ENCODE measurements at places on chromosomes 16 and 17.

DNA sequence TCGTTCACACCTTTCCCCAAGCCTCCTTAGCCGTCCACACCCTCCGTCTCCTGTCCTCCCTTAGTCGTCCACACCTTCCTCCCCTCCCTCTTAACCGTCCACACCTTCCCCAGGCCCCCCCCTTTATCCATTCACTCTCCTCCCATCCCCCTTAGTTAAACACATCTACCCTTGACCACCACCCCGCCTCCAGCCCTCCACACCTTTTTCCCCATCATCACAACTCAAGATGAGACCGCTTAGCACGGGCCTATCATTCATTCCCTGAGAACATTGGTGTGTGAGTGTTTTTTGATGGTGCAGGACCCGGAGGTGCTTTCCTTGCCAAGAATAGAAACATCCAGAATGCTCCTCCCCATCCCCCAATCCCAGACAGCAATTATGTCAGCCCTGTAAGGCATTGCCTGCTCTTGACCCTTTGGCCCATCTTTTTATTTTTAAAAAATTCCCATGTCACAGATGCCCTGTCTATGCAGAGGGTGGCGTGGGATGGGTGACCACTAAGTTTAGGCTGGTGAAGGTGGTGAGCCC, 1.4 kb downstream of the TENT4B start:
- DNase-seq, result no peak

DNA sequence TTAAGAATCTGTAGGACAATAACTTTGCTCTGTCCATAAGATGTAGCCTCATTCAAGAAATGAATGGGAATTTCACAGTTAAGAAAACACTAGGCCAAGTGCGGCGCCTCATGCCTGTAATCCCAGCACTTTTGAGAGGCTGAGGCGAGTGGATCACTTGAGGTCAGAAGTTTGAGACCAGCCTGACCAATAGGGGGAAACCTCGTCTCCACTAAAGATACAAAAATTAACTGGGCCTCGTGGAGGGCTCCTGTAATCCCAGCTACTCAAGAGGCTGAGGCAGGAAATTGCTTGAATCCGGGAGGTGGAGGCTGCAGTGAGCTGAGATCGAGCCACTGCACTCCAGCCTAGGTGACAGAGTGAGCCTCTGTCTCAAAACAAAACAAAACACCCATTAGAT, 19.9 kb upstream of the RSL1D1 start:
- no peak for DNase-seq

- no peak for DNase-seq
These were observed 438.8 kb downstream of the PMP22 start for GRCh38 chr17:14826358-14826757.

DNA sequence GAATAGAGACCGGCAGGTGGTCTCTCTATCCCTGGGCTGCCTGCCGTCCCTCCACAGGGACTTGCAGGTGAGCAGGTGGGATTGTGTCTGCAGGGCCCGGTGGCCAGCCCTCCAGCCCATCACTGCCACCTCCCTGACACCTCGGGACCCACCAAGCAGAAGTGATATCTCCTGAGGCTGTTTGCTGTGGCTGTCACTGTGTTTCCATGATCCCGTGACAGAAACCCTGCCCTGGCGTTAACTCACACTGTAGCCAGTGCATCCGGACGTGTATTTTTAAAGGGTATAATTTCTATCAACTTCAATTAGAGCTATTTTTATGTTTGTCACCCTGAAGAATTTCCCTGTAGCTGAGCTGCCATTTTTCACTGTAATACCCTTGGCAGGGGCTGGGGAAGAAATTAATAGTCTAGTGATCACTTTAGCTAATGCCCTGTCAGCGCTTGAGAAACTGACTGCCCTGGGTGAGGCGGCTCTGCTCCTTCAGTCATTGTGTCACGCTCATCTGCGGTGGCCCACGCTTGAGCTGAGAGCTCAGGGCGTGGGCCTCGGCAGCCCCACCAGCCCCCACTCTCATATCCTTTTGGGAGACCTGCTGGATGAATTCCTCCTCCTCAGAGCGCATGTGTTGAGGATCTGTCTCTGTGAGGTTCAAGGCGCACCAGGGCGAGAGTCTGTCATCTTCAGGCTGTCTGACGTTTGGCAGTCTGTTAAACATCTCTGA, 229.9 kb upstream of the CIBAR2 start:
- no peak for DNase-seq

DNA sequence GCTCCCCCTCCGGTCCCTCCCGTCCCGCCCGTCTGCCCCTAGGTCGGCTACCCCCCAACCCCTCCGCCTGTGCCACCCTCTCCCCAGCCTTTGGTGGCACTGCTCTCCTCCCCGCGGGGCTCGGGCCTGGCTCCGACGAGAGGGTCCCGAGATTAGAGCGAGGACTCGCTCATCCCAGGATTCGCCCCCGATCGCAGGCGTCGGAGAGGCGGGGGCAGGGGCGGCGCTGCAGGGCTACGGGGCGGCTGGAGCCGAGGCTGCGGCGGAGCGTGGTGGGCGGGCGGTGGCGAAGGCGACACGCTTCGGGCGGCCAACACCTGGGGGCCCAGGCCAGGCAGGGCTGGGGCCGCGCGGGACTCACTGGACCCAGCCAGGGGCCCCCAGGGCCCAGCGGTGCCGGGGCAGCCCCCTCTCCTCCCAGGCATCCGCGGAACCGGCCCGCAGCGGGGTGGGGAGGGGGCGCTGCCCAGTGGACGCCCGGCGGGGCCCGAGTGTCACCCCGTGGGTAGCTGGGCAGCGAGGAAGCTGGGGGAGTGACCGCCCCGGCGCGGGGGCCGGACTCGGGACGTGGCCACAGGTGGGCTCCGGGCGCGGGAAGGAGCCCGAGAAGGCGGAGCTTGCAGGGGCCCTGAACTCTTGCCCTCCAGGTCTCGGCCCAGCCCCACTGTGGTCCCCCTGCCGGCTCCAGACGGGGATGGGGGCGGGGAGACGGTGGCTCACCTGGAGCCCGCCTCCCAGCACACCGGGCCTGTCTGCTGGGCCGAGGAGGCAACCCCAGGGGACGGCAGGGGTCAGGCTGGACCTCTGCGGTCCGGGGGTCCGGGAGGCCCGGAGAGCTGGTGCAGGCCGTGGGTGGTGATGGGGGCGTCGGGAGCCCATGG, 1.5 kb downstream of the MGAT5B start:
- DNase-seq, result no peak

DNA sequence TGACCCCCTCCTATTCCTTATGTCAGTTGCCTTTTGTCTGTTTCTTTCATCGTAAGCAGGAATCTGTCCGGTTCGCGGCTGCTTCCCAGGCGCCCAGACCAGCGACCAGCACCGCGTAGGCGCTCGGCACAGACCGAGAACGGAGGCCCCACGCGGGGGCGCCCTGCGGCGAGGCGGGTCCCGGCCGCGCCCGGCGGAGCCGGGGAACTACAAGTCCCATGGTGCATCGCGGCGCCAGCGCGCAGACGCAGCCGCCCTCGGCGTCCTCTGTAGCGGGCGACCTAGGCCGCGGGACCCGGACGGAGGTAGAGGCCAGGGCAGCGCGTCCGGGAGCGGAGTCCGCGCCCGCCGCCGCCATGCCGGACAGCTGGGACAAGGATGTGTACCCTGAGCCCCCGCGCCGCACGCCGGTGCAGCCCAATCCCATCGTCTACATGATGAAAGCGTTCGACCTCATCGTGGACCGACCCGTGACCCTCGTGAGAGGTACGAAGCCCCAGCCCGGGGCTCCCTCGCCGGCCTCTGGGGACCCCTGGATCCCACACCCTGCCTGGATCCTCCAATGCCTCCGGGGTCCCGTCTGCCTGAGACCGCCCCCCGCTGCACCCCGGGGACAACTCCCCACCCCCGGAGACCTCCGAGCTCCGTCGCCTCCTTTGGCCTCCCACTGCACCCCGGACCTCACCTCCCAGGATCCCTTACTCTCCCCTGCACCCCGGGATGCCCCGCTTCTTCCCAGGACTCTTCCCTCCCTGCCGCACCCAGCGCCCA, at the start of gene NDUFB10:
TSS of gene NDUFB10 (plus strand) at position 270 of the 771 bp plus-strand sequence. CDS start at position 357, 87 bp downstream.
- DNase-seq, result peak; percentile 75

DNA sequence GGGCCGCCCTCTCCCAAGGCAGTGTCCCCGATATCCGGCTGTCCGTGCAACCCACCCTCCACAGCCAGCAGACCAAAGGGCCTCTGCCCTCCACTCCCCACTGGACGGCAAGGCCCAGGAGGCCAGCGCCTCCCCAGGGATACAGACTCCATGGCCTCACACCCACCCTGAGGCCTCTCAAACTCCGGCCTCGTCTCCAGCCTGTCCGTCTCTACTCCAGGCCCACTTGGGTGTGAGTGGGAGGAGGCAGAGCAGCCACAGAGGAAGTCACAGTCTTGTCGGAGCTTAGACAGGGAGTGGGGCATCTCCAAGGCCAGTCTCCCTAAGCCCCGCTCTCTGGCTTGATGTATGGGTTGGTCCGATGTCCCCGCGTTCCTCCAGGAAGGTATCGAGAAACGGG, 73.3 kb downstream of the SRCIN1 start:
- DNase-seq, result no peak

DNA sequence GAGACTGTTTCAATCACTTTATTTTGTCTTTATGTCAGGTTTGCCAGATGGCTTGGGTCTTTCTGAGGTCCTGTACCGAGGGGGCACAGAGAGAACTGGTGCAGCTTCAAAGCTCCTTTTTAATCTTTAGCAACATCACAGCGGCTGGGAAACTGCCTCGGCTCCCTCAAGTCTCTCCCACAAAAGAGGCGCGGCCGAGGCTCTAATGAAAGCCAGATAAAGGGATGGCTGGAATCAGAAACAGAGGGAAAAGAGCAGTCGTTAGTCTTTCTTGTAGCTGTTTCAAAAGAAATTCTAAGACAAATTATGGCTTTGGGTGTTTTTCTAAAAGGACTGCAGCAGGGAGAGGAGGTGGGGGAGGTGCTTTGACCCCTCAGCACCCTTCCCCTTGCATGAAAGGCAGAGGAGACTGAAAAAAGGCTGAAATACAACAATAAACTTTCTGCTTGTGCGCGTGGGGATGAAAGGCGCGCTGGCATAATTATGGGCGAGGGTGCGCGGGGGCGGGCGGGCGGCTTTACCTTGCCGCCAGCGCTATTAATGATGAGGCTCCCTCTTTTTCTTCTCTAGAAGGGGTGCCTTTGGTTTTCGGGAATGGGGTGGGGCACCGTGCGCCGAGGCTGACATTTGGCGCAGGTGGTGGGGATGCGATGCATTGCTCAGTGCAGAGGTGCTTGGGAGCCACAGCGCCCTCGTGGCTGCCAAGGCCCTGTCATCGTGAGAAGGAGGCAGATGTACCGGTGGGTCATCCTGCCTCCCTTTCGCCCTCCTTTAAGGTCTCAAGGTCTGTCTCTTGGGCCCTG, 22.3 kb upstream of the BRD7 start:
- DNase-seq, result no peak

GRCh38 chr17:59093702-59094231, 12.9 kb downstream of the TRIM37 start:
- DNase-seq, result no peak

- no peak for DNase-seq
These were observed 3.5 kb downstream of the MPO start for GRCh38 chr17:58277107-58277801.

GRCh38 chr17:2393954-2394749, 6.7 kb downstream of the MNT start:
- DNase-seq, result no peak

GRCh38 chr17:4142107-4142900, 526 bp downstream of the ZZEF1 start:
- DNase-seq, result no peak

- no peak for DNase-seq
These were observed 3.3 kb upstream of the HBZ start for GRCh38 chr16:149024-149660.

DNA sequence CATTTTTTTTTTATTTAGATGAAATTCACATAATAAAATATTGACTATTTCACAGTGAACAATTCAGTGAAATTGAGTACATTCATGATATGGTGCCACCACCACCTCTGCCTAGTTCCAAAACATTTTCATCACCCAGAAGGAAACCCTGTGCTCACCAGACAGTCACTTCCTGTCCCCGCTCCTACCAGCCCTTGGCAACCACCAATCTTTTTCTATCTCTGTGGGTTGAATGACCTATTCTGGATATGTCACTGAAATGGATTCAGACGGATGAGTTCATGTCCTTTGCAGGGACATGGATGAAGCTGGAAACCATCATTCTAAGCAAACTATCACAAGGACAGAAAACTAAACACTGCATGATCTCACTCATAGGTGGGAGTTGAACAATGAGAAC, 40.5 kb downstream of the ATP2C2 start:
- no peak for DNase-seq

DNA sequence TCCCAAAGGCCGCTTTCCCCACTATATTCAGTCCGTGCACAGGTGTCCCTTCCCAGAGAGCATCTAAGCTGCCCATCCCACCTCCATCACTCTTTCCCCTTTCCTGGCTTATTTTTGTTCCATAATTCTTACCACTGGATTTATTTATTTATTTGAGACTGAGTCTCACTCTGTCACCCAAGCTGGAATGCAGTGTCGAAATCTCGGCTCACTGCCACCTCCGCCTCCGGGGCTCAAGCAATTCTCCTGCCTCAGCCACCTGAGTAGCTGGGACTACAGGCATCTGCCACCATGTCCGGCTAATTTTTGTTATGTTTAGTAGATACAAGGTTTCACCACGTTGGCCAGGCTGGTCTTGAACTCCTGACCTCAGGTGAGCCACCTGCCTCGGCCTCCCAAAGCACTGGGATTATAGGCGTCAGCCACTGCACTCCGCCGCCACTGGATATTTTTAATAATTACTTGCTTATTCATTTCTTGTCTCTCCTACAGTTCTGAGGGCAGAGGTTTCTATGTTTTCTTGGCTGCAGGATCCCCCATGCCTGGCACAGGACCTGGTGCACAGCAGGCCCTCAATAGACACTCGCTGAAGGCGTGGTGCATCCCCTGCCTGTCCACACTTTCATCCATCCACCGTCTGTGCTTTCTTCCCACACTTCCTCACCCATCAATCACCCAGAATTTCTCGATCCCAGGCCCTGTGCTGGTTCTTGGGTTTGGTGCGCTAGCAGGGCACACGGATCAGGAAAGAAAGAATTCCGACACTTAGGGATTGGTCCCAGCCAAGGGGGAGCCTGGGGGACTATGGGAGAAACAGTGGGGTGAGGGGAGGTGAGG, 9.9 kb upstream of the ADGRG1 start:
- no peak for DNase-seq
